B cell (primary cell): ENCODE measurements at places on chromosomes 2 and 18.
A peak's percentile ranks its signal among the peaks of the same experiment; 100 is the strongest.

DNA sequence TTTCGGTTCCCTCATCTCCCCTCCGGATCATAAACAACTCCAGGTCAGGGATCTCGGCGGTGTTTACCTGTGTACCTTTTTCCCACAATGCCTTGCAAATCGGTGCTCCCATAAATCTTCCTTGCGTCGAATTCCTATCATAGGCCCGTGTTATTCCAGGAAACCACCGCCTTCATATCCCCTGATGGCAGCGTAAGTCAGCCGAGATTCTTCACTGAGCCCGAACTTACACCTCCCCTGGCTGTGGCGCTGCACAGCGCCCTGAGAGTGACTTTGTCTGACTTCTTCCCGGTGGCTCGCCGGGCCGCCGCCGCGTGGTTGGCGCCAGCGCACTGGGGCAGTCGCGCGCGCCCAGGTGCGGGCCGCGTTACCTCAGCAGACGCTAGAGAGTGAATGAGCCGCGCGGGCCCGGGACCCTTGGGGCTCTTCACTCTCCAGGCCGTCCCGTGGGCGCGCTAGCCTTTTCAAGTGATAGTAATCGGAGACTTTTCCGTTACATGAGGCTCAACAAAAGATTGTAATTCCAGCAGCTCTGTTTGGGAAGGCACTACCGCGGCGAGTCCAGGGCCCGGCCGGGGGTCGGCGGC lies 101.6 kb downstream of the SPTBN1 start:
- DNase-seq, result peak; percentile 88

DNA sequence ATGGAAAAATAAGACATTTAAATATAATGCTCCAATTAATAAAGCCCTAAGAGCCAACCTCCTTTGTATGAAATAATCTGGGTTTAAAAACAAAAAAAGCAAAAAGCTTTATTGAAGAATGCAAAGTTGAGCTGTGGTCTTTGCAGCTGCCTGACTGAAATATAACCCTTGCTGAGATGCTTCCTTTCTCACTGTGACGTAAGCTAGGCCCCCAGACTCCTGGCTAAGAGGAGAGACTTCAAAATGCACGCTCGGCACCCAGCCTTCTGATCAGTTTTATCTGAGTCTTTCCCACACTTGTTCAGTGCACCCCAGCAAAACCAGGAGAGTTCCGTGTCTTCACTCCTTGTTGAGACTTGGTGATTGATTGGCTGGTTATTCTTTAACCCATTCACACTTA lies 115.3 kb downstream of the BCL11A start:
- no peak for DNase-seq

- DNase-seq, result no peak
Observed at GRCh38 chr2:53422979-53423378, 344.6 kb upstream of the CHAC2 start.

DNA sequence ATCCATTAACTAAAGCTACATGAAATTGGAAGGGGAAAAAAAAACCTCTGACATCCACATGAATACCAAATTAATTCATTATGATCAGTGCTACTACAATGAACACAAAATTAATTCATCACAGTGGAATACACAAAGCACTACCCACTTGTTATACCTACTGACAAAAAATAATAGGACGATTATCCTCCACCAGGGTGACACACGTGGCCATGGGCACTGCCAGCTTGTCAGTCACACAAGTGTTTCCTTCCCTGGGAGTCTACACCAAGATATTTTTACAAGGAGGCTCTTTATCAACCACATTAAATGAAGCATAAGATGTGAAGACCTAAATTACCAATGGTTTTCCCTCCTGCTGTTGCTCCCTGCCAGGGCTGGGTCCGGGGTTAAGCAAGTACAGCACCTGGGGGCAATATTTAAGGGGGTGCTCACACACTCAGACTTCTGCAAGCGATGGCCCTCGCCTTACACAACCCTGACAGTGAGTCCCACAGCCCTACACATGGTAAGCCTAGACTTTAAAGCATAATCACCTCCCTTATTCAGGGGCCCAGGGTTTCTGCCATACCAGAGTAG lies 90.1 kb downstream of the TCF4 start:
- no peak for DNase-seq

GRCh38 chr2:197131558-197131855 lies 179.1 kb downstream of the ANKRD44 start:
- peak; percentile 76 for DNase-seq

DNA sequence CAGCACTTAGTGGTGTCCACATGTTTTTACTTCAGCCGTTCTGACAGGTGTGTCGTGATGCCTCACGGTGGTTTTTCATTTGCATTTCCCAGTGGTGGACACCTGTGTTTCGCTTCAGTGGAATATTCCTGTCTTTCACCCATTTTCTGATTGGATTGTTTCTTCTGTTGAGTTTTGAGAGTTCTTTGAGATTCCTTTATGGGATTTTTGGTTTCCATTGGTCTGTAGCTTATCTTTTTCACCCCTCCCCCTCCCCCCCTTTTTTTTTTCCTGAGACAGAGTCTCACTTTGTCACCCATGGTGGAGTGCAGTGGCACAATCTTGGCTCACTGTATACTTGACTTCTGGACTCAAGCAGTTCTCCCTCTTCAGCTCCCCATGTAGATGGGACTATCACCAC lies 8.0 kb downstream of the ANKRD23 start:
- DNase-seq, result no peak

- DNase-seq, result no peak
Observed at GRCh38 chr18:9428862-9429661, 46.3 kb upstream of the RALBP1 start.

- no peak for DNase-seq
Observed at GRCh38 chr18:55286257-55286825, 301.7 kb downstream of the TCF4 start.

DNA sequence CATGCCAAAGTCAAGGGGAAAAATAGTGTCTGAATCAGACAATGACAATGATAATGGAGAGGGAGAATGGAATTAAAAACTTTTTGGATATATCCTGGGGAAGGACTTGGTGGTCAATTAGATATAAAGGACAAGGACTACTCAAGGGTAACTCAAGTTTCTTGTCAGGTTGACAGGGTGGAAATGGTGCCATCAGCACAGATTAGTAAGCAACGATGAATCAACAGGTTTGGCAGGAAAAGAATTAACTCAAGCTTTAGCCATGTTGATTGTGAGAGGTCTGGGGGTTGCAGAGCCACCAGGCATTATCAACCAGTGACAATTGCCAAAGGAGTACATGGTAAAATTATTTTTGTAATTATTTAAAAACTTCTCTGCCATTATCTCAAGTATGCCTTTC lies 35.8 kb upstream of the SPATS2L start:
- DNase-seq, result no peak

DNA sequence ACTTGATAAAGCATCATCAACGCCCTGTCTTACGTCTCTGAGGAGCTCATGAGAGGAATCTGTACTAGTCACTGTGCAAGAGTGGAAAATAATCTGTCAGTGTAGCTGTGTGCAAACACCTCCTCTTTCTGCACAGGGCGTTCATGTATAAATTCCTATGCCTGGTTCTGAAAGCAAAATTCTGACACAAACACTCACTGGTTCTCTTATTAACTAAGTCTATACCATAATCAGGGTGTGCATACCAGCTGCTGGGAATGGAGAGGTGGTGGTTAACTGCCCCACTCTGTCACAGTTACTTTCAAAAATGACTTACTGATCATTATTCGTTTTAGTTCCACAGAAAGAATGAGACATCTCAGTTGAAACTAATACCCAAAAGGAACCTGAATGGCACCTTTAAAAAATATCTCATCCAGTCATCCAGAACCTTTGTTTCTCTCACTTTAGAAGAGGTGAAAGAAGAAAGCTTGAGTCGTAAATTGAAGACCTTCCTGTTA lies 35.7 kb downstream of the STK39 start:
- peak; percentile 9 for DNase-seq
